Right ventricle myocardium superior (tissue), 1 donor: ENCODE measurements at places on chromosomes 12 and 14.

DNA sequence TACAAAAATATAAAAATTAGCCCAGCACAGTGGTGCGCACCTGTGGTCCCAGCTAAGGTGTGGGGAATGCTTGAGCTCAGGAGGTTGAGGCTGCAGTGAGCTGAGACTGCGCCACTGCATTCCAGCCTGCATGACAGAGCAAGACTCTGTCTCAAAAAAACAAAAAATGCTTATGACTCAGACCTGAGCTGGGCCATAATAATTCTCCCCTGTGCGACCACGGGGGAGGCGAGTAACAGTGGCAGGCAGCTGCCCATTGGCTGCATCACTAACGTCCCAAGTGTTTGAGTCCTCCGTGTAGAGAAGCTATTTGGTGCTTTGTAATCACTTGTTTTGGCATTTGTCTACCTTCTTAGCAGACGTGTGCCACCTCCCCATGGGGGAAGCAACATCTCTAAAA is 24.9 kb downstream of the PSMC1 start:
- no peak for DNase-seq

GRCh38 chr12:28683366-28683765 is 465.7 kb upstream of the FAR2 start:
- DNase-seq = no peak

GRCh38 chr12:116784238-116784612 is 46.1 kb downstream of the RNFT2 start:
- no peak for DNase-seq

GRCh38 chr14:50823762-50824636 is 7.0 kb downstream of the NIN start:
- DNase-seq = no peak

GRCh38 chr12:80400571-80400991 is 43.5 kb upstream of the PTPRQ start:
- peak; percentile 39 for DNase-seq

- no peak for DNase-seq
These were observed 19.9 kb downstream of the RIC8B start for GRCh38 chr12:106794369-106794768.

DNA sequence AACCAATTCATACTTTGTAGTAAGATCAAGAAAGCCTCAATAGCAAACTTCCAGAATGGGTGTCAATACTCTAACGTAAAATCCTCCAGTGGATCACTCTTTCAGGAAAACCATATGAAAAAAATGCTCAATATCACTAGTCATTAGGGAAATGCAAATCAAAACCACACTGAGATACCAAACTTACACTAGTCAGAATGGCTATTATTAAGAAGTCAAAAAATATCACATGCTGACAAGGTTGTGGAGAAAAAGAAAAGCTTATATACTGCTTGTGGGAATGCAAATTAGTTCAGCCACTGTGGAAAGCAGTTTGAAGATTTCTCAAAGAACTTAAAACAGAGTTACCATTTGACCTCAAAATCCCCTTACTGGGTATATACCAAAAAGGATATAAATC is 49.5 kb upstream of the ATXN7L3B start:
- DNase-seq = no peak

- DNase-seq = peak; percentile 76
These were observed 8.1 kb upstream of the PPP1R1A start for GRCh38 chr12:54596526-54596946.

DNA sequence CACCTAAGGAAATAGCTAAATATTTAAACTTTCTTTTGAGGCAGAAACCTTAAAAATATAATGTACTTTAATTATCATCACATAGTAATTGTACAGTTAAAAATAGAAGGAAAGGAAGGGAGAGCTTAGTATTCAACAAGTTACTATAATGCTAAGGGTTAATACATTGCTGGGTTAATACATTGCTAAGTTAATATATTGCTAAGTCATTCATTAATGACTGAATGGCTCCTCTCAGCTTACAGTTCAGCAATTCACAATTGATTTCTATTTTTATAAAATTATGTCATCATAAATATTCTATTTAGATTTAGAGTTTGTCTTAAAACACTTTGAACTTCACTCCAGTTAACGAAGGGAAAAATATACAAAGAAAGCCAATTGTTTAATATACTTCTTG is 207.9 kb downstream of the BMP4 start:
- DNase-seq = no peak

GRCh38 chr14:23168246-23168645 is 15.2 kb downstream of the SLC7A8 start:
- no peak for DNase-seq

- no peak for DNase-seq
These were observed 725.0 kb upstream of the FLRT2 start for GRCh38 chr14:84804895-84805294.

DNA sequence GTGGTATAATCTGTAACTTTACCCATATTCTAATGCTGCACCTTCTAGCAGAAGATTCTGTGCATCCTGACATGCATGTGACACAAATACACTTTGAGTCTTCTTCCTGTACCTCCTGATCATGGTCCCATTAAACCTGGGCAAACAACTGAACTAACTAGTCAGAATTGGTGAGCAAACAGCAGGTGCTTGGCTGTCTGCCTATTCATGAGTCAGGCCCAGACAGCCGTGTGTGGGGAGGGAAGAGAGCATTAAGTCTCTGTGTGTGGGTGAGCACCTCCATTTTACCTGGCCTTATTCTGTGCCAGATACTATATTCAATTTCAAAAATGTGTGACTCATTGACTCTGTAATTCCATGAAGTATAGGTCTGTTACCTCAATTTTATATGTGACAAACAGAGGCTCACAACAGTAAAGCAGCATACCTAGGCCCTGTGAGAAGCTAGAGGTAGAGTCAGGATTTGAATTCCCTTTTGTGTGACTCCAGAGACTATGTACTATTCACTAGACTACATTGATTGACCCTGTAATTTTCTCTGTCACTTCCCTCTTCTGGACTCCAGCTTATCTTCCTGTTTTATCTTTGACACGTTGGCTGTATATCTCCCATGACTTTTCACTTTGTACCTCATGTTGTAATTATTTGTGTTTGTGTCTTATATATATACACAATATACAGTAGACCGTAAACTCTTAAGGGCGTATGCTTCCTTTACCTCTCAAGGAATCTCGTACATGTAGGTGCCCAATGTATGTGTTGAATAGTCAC is 32.2 kb downstream of the SUSD6 start:
- DNase-seq = no peak

GRCh38 chr14:77310026-77310425 is 10.7 kb downstream of the POMT2 start:
- DNase-seq = no peak

GRCh38 chr14:22314183-22314820 is 274.7 kb downstream of the DAD1 start:
- no peak for DNase-seq

GRCh38 chr12:8156845-8157244 is at the start of gene ZNF705A:
ZNF705A (plus strand) TSS chr12:8157015; CDS start chr12:8172626, 15,611 bp downstream.
- no peak for DNase-seq

- no peak for DNase-seq
These were observed 996 bp downstream of the SLC41A2 start for GRCh38 chr12:104956870-104957718.

- DNase-seq = no peak
These were observed 432.2 kb upstream of the ATXN7L3B start for GRCh38 chr12:74105434-74105833.

- no peak for DNase-seq
These were observed 98.5 kb upstream of the TMPO start for GRCh38 chr12:98416845-98417244.

DNA sequence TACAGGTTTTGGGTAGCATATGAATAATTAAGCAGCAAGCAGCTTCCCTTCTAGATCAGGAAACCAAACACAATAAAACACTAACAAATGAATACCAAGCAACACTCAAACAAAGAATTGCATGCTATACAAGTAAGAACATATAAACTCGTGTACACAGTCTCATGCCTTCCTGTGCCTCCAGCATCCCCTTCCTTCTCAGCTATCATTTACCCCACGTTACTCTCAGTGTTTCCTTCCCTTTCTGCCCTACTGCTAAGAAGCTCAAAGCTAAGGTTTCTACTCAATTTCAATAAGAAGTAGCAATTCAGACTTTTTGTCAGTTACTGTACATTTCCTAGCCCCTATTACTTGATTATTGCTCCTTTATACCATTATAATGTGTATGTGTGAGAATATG is 81.0 kb downstream of the DUSP16 start:
- DNase-seq = no peak

DNA sequence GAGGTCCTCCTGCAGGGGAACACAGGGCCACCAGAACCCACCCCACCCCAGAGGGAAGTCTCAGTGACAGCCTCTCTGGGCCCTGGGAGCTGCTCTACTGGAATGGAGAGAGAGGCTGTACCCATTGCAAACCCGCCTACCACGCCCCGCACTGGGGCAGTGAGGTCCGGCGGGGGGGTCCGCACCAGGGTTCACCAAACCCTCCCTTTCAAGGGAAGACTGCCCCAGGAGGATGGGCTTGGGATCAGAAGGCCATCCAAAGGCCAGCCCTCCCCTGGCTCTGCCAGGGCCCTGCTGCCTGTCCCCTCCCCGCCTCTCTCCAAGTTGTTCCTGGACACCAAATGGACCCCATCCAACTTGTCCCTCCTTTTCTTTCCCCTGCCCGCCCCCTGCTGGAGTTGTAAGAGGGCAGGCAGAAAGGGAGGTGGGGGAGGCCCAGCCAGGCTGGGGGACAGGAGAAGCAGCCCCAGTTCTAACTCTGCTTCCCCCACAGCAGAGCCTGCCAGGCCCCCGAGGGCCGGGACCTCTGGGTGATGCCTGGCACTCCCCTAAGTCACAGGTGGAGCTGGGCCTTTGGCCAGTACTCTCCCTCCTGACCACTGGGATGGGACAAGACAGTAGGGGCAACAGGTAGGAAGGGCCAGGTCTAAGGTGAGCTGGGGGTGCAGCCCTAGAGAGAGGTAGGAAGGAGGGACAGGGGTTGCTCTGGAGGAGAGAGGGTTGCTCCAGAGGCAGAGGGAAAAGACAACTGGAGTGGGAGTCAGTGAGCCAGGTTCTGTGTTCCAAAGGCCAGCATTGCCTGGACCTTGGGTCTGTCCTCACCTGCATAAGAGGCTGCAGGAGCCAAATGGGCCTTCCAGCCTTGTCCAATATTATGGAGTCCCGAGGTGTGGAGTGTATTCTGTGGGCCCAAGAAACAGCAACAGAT is 3.2 kb upstream of the DIO3 start:
- peak; percentile 49 for DNase-seq

GRCh38 chr12:123238330-123238682 is 5.1 kb downstream of the MTRFR start:
- no peak for DNase-seq

GRCh38 chr12:62603811-62604098 is 137.1 kb downstream of the MON2 start:
- DNase-seq = no peak

DNA sequence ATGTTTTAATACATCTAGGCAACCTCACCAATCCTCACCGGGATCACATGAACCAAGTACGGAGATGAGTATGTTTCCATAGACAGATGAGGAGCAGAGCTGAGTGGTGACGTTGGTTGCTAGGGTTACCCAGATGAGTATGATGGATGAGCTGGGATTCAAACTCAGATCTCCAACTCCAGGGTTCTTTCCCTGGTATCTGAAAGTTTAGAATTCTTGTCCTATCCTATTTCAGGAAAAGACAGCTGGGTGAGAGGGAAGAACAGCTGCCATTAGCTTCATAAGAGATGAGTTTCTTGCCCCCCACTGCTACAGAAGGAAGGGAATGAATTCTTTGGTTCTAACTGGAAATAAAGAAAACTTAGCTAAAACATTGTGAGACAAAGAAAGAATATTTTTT is 728.9 kb upstream of the TBX3 start:
- no peak for DNase-seq

GRCh38 chr12:70883855-70884254 is 36.7 kb downstream of the PTPRR start:
- no peak for DNase-seq

- no peak for DNase-seq
These were observed 249.2 kb upstream of the AMIGO2 start for GRCh38 chr12:47328831-47329545.

- DNase-seq = no peak
These were observed 361.9 kb upstream of the FAR2 start for GRCh38 chr12:28787151-28787550.

DNA sequence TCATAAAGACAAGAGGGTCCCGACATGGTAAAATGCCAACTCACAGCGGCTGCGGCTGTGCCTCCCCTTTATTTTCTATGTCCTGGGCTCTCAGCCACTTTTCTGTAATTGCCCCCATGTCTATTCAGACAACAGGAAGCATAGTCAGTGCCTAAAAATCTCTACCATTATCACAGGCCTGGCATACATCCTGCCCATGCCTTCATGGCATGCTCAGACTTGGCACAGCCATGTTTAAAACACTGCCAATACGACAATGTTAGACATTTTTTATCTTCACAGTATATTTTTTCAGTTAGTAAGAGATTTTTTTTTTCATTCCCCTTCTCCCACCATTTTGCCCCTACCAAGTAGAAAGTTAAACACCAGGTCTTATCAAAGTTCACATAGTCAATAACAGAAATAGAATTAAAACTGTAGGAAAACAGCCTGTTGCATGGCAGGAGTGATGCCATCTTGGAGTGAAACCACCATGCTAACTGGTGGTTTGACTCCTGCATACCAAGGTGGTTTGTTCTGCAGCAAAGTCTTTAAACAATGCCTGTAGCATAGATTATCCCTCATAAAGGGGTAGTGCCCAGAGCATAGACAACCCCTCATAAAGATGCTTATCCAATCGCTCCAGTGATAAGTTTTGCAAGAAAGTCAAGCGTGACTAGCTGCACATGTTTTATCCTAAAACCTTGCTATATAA is 18.9 kb upstream of the CERS5 start:
- no peak for DNase-seq

GRCh38 chr12:88677464-88677863 is 97.2 kb upstream of the KITLG start:
- no peak for DNase-seq

DNA sequence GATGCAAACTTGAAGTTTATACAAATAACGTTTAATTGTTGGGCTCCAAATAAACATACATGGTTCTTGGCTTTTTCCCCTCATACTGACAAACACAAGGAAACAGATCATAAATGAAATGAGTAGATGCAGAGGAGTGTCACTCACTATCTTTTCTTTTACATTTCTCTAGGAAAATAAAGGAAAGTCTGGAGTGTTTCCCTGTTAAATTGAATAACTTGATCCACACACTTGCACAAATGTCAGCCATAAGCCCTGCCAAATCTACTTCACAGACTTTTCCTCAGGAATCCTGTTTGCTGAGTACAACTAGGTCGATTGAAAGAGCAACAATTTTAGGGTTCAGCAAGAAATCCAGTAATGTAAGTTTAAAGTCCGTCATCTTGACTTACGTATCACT is 175.3 kb downstream of the PLCZ1 start:
- DNase-seq = no peak

- DNase-seq = no peak
These were observed 160.3 kb upstream of the PELI2 start for GRCh38 chr14:55957950-55958349.

- no peak for DNase-seq
These were observed 141.5 kb downstream of the KIF21A start for GRCh38 chr12:39301422-39301821.

DNA sequence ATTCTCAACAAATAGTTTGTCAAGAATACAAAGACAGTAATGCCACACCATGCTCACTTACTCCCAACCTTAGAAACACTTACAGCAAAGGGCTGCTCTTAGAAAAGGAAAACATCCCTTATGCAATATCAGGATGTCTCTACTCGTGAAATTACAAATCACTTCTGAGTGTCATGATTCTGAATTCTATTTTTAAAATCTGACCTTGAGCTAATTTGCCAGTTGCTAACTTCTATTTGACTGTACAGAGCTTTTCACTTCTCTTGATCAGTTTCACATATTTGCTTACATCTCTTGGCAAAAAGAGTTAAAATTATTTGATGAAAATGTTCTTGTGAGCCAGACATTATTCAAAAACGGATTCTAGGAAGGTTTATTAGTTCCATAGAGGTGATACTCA is 136.7 kb upstream of the SLC35F4 start:
- DNase-seq = no peak
